Heart left ventricle (tissue), 16 donors: ENCODE measurements at places on chromosomes 4 and X. TPM values are rescaled to one million over a fixed set of nuclear protein-coding genes. Genes with fewer than 3 reads are reported as not detected.

GRCh38 chrX:85620466-85620865, 241.0 kb upstream of the POF1B start:
- no peak for DNase-seq

GRCh38 chr4:38946919-38947318, 79.3 kb downstream of the FAM114A1 start:
- no peak for DNase-seq

GRCh38 chr4:141140391-141141200, 7.3 kb upstream of the RNF150 start:
- no peak for DNase-seq

CHRDL1 gene
- total RNA-seq, result 3.0 TPM
